ENCODE measurements at places on chromosomes 3 and 15.
A peak's percentile ranks its signal among the peaks of the same experiment; 100 is the strongest.

GRCh38 chr3:151443583-151443982 lies 17.3 kb downstream of the IGSF10 start:
- DNase-seq: no peak

DNA sequence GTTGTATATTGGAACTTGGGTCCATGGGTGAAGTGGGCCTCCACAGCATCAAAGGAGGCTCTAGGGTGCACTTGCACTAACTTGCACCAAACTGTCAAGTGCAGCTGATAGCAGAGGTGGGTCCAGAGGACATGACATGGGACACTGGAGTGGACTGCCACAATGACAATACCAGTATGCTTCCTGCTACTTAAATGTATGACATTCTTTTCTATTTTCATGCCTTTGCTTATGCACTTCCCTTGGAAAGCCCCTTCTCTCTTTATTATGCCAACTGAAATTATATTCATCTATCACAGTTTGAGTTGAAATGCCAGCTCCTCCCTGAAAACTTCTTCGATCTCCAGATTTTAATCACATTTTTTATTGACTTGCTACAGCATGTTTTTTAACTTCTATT lies 101.8 kb downstream of the CFAP20DC start:
- DNase-seq: no peak

DNA sequence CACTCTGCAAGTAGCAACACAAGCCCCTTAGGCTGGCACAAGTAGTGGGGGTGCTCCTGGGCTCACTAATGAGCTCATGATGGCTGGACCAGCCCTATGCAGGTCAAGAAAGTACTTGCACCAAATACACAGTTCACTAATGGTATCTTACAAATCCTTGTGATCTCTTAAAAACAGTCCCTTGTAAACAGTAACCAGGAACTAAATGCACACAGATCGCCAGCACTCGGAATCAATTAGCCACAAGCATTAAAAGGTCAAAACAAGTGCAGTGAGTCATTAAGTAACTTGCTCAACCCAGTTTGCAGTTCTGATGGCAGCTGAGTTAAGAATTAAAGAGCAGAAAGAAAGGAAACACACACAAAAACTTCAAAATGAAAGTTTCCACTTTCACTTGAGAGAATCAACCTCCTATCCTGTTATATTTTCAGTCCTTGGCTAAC lies 43.2 kb downstream of the ARHGEF3 start:
- DNase-seq: no peak

DNA sequence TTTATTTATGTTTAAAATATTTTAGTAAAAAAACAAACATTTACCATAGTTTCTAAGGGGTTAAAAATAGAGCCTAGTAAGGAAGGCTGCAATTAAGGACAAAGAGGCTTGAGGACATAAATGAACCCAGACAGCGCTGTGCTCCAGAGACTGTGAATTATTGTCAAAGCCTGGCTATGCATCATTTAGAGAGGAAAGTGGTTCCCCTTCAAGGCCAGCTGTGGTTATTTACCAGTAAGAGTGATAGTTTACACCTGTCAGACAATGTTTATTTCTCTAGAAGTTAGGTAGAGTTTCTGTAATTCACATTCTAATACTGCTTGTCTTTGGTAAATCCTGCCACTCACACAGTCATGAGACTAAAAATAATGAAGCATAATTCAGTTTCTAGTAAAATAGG lies 32.4 kb upstream of the PIK3R4 start:
- no peak for DNase-seq

DNA sequence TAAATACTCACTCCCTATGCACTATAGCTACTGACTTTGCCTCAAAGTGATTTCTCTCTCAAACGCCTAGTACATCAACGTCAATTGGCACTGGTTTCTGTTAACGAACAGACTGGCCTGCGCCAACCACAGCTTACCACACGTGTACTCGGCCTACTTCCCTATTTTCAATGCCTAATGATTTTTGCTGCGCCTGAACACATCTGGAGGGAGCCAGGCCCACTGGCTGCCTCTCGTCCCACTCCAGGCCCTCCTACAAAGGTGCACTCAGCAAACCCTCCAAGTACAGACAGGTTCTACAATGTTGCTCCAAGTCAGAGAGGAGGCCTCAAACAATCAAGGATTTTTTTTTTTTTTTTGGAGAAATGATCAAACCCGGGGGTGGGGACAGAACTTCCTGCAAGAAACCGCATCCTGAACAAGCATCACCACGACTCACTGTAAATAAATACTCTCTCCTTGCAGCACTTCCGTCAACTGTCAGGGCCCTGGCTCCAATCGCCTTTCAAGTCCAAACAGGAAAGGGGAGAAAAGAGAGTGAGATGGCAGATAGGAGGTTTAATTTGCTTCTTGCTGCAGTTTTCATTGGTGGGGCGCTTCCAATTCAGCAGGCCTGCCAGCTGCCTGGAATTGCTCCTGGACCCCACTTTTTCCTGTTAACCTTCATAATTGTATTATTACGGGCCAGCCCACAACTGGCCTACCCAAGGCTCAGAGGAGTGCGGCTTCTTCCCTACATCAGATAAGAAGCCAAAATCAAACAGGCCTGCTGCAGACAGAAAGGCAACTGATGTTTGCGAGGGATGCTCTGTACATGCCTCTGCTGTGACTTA lies 139.3 kb downstream of the FOXP1 start:
- DNase-seq: peak; percentile 38

GRCh38 chr15:61126811-61127210 lies 102.3 kb downstream of the RORA start:
- DNase-seq: no peak

- no peak for DNase-seq
Observed at GRCh38 chr15:77942611-77943211, 134.8 kb downstream of the TBC1D2B start.

DNA sequence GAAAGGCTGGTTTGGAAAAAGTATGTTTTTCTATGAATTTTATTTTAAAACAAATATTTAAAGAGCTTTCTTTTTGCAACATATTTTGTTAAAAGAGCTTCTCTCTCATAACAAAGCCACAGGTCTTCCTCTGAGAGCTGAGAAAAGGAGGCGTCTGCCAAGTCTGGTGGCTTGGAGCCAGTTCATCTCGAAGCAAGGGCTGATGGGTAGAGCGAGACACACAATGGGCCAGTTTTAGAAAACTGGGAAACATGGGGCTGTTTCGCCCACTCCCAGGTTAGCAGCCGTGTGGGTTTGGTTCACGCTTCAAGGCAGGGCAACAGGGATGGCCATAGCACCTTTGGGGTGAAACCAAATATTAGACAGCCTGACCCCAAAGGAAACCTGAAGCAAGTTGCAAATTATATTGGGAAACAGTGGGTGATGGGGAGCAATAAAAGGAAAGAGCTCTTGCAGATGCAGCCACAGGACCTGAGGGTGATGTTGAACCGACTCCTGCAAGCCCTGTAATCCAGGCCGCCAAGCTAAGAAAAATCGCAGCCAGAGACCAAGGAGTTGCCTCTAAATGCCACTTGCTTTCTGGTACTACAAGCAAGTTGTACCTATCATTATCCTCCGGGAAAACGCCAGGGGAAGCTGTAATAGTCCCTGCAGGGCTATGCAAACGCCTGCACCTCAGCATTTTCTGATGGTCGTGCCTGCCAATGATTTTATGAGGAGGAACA lies 88.4 kb upstream of the GALNT15 start:
- DNase-seq: no peak

GRCh38 chr15:74387621-74388362 lies 20.3 kb upstream of the CYP11A1 start:
- DNase-seq: no peak

DNA sequence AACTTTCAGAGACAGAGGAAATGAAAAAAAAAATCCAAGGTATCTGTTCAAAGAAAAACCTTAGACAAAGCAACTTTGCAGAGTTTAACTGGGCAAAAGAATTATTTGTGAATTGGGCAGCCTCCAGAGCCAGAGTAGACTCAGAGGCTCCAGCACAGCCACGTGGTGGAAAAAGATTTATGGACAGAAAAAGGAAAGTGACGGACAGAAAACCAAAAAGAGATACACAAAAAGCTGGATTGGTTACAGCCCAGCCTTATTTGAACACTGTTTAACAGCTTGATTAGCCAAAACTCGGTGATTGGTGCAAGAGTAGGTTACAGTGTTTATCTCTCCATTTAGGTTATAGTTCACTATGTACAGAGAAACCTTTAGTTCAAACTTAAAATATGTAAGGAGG lies 23.7 kb upstream of the GPD1L start:
- DNase-seq: no peak

DNA sequence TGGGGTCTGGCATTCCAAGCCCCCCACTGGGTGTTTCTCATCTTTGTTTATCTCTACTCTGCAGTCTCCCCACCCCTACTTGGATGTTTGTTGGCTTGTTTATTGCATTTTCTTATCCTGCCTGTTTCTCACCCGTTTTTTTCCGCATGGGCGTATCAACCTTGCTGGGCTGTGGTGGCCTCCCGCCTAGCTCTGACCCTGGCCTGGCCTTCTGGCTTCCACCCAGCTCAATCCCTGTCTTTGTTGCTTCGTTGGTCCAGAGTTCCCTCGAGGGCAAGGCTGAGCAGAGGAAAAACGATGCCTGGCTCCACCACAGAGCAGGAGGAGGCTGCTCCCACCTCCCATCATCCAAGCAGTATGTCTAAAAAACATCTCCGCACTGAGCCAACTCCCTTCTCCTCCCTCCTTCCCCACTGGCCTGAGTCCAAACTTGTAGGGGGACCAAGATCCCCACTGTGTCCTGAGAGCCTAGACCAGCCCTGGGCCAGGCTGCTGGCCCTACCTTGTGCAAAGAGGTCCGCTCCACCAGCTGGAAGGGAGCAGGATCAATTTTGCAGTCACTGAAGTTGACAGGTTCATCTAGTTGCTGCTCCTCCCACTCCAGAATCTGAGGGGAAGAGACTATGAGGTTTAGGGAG lies 9.8 kb downstream of the CLCN2 start:
- no peak for DNase-seq

GRCh38 chr3:114899186-114899931 lies 247.7 kb downstream of the ZBTB20 start:
- no peak for DNase-seq

- no peak for DNase-seq
Observed at GRCh38 chr15:48112242-48112641, 8.5 kb upstream of the SLC24A5 start.

- DNase-seq: no peak
Observed at GRCh38 chr3:186109897-186110803, 1.3 kb upstream of the ETV5 start.

- no peak for DNase-seq
Observed at GRCh38 chr3:46905213-46905560, 27.7 kb downstream of the PTH1R start.

DNA sequence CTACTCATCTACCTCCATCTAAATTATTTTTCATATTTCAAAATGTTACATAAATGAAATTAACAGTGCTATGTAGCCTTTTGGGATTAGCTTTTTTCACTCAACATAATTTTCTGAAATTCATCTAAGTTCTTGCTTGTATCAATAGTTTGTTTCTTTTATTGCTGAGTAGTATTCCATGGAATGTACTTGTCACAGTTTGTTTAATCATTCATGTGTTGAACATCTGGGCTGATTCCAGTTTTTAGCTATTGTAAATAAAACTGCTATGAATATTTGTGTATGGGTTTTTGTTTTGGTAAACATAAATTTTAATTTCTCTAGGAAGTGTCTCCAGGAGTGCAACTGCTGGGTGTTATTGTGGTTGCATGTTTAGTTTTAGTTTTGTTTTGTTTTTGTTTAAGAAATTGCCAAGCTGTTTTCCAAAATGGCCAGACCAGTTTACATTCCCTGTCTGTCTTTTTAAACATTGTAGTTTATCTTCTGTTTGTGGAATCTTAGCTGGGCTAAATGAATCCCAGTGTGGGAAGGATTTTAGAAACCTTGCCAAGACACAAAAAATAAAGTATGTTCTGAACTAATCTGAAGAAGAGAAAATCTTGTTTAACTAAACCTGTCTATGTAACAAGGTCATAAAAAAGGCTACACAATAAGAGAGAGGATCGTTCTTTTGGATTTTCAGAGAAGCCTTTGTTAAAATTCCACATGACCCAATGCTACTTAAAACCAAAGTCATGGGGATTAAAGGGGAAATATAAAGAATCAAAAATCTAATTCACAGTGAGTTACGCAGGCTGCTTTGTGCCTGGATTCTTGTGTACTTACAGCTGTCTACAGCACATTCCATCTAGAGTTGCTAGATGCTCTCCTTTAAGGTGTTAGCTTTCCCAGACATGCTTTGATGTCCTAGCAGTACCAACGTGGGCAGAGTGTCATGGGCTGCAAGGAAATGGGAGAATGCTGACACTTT lies 129.2 kb upstream of the SUCLG2 start:
- DNase-seq: no peak

GRCh38 chr15:89401631-89402517 lies 67.2 kb upstream of the POLG start:
- DNase-seq: no peak

DNA sequence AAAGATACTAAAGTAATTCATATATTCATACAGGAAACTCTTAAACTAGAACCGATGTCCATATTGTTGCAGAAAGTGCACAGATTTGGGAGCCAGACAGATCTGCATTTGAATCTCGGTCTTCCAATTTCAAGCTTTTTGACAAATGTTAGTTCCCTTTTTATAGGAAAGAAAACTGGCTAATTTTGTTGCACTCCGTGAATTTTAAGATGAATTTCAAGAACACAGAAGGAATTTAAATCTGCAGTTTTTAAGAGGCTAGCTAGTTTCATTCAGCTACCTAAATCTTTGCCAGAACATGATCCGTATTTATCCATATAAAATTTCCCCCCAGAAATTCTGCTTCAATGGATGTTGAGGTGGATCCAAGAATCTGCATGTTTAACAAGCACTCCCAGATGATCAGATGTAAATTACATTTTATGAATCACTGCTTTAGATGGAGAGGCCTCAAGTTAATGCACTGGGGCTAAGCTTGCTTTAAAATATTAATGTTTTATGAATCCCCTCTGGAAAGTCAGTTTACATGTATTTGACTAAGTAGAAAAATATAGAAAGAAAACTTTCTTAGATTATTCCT lies 1296.3 kb upstream of the CADM2 start:
- DNase-seq: no peak

Measured in esophagus squamous epithelium (tissue), 5 donors.